ENCODE measurements at places on chromosomes 1 and 21.

DNA sequence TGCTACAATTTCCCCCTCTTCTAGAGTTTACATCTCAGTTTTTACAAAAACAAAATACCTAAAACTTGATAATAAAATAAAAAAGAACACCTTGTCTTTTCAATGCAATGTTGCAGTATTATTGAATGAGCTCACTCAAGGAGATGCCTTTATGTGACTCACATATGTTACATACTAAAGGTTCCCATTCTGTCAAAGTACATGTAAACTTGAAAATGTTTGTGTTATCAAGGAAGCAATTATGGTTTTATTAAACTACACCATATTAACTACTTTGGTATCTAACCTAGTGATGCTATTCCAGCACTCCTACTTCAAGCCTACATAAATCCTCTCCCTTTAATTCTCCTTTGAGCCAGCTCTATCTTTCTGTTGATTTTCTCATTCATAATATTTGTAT is 658.3 kb downstream of the PTPRC start:
- DNase-seq: no peak

- no peak for DNase-seq
These were observed 121.2 kb downstream of the EPHB2 start for GRCh38 chr1:22831729-22832413.

DNA sequence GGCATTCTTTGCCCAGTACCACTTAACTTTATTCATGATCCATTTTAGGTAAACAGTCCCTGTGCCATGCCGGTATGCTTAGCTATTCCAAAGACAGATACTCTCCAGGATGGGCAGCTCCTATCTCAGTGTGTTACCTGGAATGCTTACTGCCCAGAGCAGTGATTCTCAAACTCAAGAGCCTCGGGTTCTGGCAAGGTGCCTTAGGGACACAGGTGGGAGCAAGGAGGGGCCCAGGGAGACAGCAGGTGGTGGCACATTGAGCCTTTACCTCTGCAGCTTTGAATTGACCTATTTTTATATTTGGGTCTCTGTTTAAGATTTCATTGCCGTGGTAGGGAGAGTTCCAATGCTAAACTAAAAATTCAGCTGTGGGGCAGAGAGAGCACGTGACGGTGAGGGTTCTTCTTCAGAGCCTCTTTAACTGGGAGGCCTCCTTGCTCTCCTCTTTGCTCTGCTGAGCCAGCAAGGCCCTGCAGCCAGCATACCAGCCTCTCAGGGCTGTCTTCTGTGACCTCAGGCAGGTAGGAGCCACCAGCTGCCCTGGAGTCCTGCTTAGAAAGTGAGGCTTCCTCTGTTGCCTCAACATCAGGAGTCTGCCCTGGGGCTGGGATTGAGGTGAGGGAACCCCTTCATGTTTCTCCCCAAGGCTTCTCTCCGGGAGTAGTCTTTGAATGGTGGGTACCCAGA is 20.2 kb downstream of the PHGDH start:
- no peak for DNase-seq

- DNase-seq: no peak
These were observed 92.5 kb upstream of the KCNE2 start for GRCh38 chr21:34271189-34271851.

DNA sequence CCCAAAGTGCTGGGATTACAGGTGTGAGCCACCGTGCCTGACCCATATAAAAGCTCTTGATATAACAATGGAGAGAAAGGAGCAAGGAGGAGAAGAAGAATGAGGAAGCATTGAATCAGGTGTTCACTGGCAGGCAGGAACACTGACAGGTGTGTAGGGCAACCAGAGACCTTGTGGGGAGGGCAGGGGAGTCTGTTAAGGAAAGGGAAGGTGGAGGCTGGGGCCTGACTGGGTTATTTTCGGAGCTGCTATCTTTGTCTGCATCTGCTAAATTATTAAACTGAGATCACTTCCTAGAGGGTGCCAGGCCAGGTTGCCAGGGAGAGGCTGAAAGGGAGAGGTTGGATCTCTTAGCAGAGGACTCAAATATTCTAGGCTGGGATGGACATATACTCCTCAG is 6.8 kb upstream of the TRNP1 start:
- DNase-seq: no peak

GRCh38 chr1:163770265-163770664 is 448.5 kb downstream of the NUF2 start:
- no peak for DNase-seq
